ENCODE measurements at places on chromosomes 6 and 20. TPM values are rescaled to one million over a fixed set of nuclear protein-coding genes. Genes with fewer than 3 reads are reported as not detected.
A peak's percentile ranks its signal among the peaks of the same experiment; 100 is the strongest.

- peaks cover 5% of the 10 kb centered on the region for H3K4me1 ChIP-seq
- H3K27me3 ChIP-seq, result peaks cover 7% of the 10 kb centered on the region
- no peak for DNase-seq
Measured at GRCh38 chr20:38222923-38223742, 37.4 kb downstream of the KIAA1755 start.

SRMS gene
- total RNA-seq, result not detected

GRCh38 chr20:31593221-31594001, 11.7 kb upstream of the ID1 start:
- H3K36me3 ChIP-seq, result no peaks in the 10 kb centered on the region
- no peak overlapping the region for H3K4me3 ChIP-seq
- peak; percentile 30 for DNase-seq

TFAP2B gene
- total RNA-seq, result not detected

NEURL2 gene
- 2.5 TPM for total RNA-seq

DNA sequence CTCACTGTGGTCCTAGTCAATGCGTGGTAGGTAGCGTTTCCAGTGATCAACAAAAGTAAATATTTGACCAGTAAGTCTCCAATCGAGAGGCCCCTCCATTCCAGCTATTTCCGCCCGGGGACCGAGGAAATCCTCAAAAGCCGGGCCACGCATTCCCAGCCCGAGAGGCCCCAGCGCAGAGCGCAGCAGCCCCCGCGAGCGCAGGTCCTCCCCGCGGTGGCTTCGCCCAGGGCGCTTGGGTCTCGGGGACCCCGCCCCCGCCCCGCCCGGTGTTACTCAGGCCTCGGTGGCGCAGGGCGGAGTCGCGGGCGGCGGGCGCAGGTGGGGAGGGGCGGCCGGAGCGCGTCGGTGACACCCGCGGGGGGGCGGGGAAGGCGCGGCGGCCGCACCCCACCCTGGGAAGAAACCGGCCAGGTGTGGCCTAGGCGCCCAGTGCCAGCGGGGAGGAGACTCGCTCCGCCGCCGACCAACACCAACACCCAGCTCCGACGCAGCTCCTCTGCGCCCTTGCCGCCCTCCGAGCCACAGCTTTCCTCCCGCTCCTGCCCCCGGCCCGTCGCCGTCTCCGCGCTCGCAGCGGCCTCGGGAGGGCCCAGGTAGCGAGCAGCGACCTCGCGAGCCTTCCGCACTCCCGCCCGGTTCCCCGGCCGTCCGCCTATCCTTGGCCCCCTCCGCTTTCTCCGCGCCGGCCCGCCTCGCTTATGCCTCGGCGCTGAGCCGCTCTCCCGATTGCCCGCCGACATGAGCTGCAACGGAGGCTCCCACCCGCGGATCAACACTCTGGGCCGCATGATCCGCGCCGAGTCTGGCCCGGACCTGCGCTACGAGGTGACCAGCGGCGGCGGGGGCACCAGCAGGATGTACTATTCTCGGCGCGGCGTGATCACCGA, at the start of gene DSP:
Gene DSP, plus strand, starts transcription at position 497 of the 890 bp plus-strand sequence. Its CDS starts 245 bp downstream, at position 742.
- peaks cover 82% of the 10 kb centered on the region for H3K27me3 ChIP-seq
- H3K4me3 ChIP-seq, result peak within 1 kb of the TSS; percentile 74
- H3K36me3 ChIP-seq, result no peaks in the 10 kb centered on the region
- H3K27ac ChIP-seq, result no peak within 1 kb of the TSS

DNA sequence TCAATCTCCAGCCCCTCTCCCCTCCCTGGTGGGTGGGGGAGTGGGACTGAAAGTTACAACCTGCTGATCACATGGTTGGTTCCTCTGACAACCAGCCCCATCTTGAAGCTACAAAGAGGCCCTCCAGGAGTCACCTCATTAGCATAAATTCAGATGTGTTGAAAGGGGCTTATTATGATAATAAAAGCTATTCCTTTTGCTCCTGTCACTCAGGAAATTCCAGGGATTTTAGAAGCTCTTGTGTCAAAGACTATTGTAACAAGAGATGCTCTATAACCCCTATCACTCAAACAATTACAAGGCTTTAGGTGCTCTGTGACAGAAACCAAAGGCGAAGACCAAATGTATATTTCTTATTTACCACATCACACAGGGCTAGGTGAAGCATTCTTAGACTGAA, 30.1 kb upstream of the MBOAT1 start:
- no peaks in the 10 kb centered on the region for H3K4me1 ChIP-seq
- H3K27me3 ChIP-seq, result no peaks in the 10 kb centered on the region
- H3K27ac ChIP-seq, result no peak overlapping the region

HS3ST5 gene
- not detected for total RNA-seq

PRL gene
- total RNA-seq, result not detected

ENPP1 gene
- total RNA-seq, result 0.22 TPM

DNA sequence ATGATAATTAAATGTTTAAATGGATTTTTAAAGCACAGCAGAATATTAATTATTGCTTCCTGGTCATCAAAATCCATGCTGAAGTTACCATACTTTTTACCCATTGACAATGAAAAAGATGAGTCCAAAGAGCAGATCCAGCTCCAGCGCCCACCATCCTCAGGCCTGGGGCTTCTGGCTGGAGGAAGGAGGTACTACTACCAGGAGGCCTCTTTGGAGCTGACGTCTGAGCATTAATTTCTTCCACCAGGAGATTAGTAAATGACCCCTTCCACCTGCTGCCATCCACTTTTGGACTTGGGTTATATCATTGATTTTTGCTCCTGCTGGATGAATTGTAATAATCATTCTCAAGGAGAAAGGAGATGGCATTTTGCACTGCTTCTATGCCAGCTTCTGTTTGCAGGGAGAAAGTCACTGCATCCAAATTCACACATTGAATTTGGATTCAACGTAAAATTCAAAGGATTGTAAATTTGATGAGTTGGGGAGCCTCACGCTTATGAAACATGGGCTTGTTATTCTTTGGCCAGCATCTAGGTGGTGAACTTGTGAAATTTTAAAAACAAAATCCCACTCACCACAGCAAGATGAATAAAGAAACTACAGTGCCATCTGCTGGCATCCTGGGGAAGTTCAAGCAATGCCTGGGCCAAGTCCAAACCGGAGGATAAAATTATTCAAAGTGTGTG, 121.8 kb downstream of the SASH1 start:
- H3K36me3 ChIP-seq, result no peaks in the 10 kb centered on the region
- no peak overlapping the region for H3K4me3 ChIP-seq

GRCh38 chr20:4574356-4574690, 147.4 kb upstream of the PRND start:
- peaks cover 4% of the 10 kb centered on the region for H3K4me1 ChIP-seq
- H3K36me3 ChIP-seq, result no peaks in the 10 kb centered on the region
- no peak overlapping the region for H3K4me3 ChIP-seq
- H3K27me3 ChIP-seq, result peaks cover 56% of the 10 kb centered on the region

Data from activated naive CD8-positive, alpha-beta T cell treated with anti-CD3 and anti-CD28 coated beads for 36 hours (primary cell).